ENCODE measurements at places on chromosomes 12 and 14. TPM values are rescaled to one million over a fixed set of nuclear protein-coding genes. Genes with fewer than 3 reads are reported as not detected.

CEBPE gene
- 0.20 TPM for total RNA-seq

ACYP1 gene
- total RNA-seq = 16.5 TPM

MEG3 gene
- 132 TPM for total RNA-seq

GRCh38 chr14:104926619-104927431, 2.1 kb downstream of the PLD4 start:
- DNase-seq = no peak

- no peak for DNase-seq
Observed at GRCh38 chr12:69170293-69170692, 69.1 kb upstream of the CPSF6 start.
